ENCODE measurements at places on chromosomes 2 and 18. TPM values are rescaled to one million over a fixed set of nuclear protein-coding genes. Genes with fewer than 3 reads are reported as not detected.

DNA sequence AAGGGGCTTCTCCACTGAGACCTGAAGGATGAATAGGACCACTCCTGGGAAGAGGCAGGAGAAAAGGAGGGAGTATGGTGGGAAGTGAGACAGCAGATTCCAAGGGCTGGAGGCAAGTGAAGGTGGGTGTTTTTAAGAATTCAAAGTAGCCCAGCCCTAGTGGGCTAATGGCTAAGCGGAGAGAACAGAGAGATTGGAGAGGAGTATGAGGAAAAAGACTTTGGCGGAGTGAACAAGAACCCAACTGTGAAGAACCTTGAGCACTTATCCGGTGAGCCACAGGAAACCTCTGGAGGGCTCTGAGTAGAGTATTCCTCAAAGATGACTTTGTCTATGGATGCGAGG, 142.6 kb downstream of the COPS8 start:
- no peak for DNase-seq

DNA sequence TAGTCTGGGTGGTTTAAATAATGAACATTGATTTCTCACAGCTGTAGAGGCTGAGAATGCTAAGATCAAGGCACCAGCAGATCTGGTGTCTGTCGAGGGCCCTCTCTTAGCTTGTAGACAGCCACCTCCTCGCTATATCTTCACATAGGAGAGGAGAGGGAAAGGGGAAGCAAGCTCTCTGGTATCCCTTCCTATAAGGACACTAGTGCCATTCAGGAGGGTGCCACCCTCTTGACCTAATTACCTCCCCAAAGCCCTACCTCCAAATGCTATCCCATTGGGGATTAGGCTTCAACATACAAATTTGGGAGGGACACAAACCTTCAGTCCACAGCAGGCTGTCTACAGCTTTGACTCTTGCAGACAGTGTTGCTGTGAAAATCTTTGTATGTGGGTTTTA, 76.7 kb downstream of the BOLA3 start:
- no peak for DNase-seq

DNA sequence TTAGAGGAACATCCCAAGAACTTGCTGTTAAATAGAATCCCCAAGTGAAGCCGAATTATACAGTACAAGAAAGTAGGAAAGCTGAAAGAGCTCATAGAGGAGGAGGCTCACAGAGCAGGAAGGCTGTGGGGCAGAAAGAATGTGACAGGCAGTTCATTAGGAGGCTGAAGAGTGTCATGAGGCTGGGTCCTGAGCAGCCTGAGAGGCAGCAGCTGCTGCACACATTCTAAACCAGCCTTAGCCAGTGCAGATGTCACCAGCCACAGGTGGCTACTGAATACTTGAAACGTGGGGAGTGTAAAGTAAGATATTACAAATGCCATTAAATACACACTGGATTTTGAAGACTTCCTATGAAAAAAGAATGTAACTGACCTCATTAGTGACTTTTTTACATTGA, 490.2 kb upstream of the KLHL29 start:
- no peak for DNase-seq

DNA sequence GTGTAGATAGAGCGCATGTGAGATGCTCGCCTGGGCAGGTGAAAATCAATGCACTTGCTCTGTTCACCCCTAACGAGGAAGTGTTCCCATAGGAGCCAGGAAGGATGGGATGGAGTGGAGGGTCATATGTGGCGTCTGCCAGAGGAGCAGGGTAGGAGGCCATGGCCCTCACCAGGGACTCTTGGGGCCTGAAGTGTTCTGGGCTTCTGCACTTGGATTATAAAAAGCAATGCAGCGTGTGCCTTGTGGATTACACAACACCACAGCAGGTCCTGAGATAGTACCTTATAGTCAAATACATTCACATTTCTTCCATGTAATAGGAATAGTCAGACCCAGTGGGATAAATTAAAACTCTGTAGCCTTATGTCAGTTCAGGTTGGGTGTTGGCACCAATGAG, 100.1 kb downstream of the CABLES1 start:
- no peak for DNase-seq

CD8B gene
- total RNA-seq, result 3.0 TPM

CCDC150 gene
- 30.2 TPM for total RNA-seq

INPP5D gene
- total RNA-seq, result 8.3 TPM

GRCh38 chr2:181528441-181528840, 71.3 kb downstream of the ITGA4 start:
- DNase-seq, result no peak

TUBA3E gene
- total RNA-seq, result 0.66 TPM

- DNase-seq, result peak; percentile 54
These were observed 36.1 kb upstream of the SCYGR1 start for GRCh38 chr2:227423656-227424499.

- no peak for DNase-seq
These were observed 365.7 kb downstream of the TNS1 start for GRCh38 chr2:217636991-217637561.

ZC3H6 gene
- total RNA-seq, result 6.3 TPM

GRCh38 chr2:120497261-120497977, 151.5 kb downstream of the INHBB start:
- no peak for DNase-seq

DNA sequence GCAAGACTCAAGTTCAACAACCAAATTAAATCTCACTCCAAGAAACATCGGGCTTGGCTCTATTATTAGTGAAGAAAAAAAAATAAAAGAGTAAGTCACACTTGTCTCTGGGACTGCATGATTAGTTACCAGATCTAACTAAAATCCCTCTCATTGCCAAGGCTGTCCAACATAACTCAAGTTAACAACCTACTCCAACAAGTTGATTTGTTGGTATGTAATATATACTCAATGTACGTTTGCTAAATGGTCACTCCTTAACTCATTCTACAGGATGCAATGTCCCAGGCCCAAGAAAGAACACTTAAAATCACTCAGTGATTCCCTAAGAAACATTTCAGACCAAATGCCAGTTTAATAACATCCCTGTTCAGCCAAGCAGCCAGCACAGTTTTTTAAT, 95.1 kb downstream of the DYM start:
- DNase-seq, result no peak

DNA sequence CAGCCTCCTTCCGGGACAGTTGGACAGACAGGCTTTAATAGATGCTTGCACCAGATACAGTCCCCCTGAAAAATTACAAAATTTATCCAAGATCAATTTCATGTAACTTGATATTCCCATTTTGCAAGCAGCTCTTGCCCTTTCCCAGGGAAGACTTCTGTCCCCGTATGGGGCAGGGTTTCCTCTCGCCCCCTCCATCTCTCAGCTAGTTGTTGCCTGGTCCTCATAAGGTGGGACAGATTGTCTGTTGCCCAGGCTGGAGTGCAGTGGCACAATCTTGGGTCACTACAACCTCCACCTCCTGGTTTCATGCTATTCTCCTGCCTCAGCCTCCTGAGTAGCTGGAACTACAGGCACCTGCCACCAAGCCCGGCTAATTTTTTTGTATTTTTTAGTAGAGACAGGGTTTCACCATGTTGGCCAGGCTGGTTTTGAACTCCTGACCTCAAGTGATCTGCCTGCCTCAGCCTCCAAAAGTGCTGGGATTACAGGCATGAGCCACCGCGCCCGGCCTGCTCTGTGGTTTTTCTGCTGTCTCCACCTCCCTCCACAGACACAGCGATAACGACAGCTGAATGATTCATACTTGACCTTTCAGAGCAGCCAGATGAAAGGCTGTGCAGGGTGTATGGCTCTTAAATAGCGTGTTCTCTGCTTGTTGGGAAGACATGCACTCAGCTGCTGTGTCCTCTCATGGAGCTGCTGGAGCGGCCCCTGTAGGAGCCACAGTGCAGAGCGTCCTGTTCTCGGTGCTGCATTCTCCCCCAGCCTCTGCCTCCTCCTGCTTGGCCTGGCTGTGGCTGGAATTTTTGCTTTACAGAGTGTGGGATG, 61.4 kb downstream of the TTC39C start:
- DNase-seq, result peak; percentile 74

SULT1C4 gene
- 2.1 TPM for total RNA-seq

- DNase-seq, result no peak
These were observed 82.9 kb downstream of the MSH2 start for GRCh38 chr2:47485751-47486300.

MEX3C gene
- total RNA-seq, result 109 TPM

- no peak for DNase-seq
These were observed 31.0 kb upstream of the TMEM17 start for GRCh38 chr2:62536873-62537547.

DSG2 gene
- total RNA-seq, result 144 TPM

- no peak for DNase-seq
These were observed 179.9 kb downstream of the RPIA start for GRCh38 chr2:88871336-88871735.

ABCB11 gene
- total RNA-seq, result not detected

COL6A3 gene
- total RNA-seq, result 7.3 TPM

KANSL3 gene
- total RNA-seq, result 31.4 TPM

GRCh38 chr18:50715919-50716318, 103.9 kb downstream of the MRO start:
- no peak for DNase-seq

- DNase-seq, result no peak
These were observed 89.0 kb downstream of the RAPH1 start for GRCh38 chr2:203446071-203446481.

DNA sequence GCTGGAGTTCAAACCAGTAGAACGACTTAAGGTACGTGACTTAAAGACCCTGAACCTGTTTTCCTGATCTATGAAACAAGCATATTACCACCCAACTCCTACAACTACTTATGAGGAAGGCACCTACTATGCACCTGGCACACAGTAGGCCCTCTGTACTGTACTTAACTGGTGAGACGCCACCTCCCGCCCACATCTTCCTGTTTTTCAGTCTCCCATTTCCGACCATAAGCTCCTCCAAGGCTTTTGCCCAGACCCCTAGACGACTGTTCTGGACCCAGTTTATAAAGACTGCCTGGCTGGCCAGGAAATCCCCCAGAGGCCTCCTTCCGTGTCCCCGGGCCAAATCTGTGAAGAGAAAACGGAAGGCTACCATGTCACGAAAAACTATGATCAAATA, 1.5 kb downstream of the GALNT14 start:
- no peak for DNase-seq

- DNase-seq, result no peak
These were observed 91.3 kb upstream of the TMEM17 start for GRCh38 chr2:62597323-62597722.
